Glomerular endothelial cell (primary cell): ENCODE measurements at places on chromosomes 6 and 20. TPM values are rescaled to one million over a fixed set of nuclear protein-coding genes. Genes with fewer than 3 reads are reported as not detected.

The ADIG gene
- not detected in 2 replicates for total RNA-seq

The TP53RK gene
- 17.4 and 19.7 TPM in 2 replicates for total RNA-seq

The GSTA2 gene
- not detected in 2 replicates for total RNA-seq

The PRSS35 gene
- total RNA-seq = 0.12 TPM in 1 of 2 replicates, not detected in the other

The NHSL1 gene
- 64.3 and 78.2 TPM in 2 replicates for total RNA-seq

The DEFB112 gene
- not detected in 2 replicates for total RNA-seq

The FRK gene
- 0.06 and 0.53 TPM in 2 replicates for total RNA-seq

The TAF4 gene
- total RNA-seq = 13.3 and 21.2 TPM in 2 replicates

The MUC22 gene
- total RNA-seq = not detected in 2 replicates

The SPATS1 gene
- total RNA-seq = not detected in 2 replicates

The CNR1 gene
- 0.34 TPM in 1 of 2 replicates, not detected in the other for total RNA-seq

The PARD6B gene
- 0.12 and 1.1 TPM in 2 replicates for total RNA-seq

The SIM1 gene
- 0.34 TPM in 1 of 2 replicates, not detected in the other for total RNA-seq

The VSTM2L gene
- 2.2 and 2.5 TPM in 2 replicates for total RNA-seq

The LTA gene
- 0.53 TPM in 1 of 2 replicates, not detected in the other for total RNA-seq

The OR12D3 gene
- total RNA-seq = not detected in 2 replicates

The TTK gene
- total RNA-seq = 4.0 and 7.2 TPM in 2 replicates

The C6orf141 gene
- total RNA-seq = 17.9 and 28.1 TPM in 2 replicates

The APOM gene
- total RNA-seq = not detected in 2 replicates

The HLA-DPA1 gene
- total RNA-seq = 7.3 and 12.8 TPM in 2 replicates

The CPXM1 gene
- 4.3 and 12.5 TPM in 2 replicates for total RNA-seq

The TCFL5 gene
- total RNA-seq = 12.1 and 17.4 TPM in 2 replicates

The KCNK17 gene
- not detected in 2 replicates for total RNA-seq

The FAM209B gene
- total RNA-seq = not detected in 2 replicates

The TRIM15 gene
- total RNA-seq = not detected in 2 replicates

The FOXA2 gene
- total RNA-seq = not detected in 2 replicates

The GHRH gene
- not detected in 2 replicates for total RNA-seq

The KCNK16 gene
- total RNA-seq = not detected in 2 replicates

The SH3BGRL2 gene
- total RNA-seq = 16.2 and 19.2 TPM in 2 replicates

The CDH26 gene
- total RNA-seq = not detected in 2 replicates

The FAM83B gene
- total RNA-seq = 0.29 TPM in 2 replicates

The C20orf144 gene
- total RNA-seq = not detected in 2 replicates

The OR2H2 gene
- total RNA-seq = not detected in 2 replicates
